ENCODE measurements at places on chromosomes 7 and 10. TPM values are rescaled to one million over a fixed set of nuclear protein-coding genes. Genes with fewer than 3 reads are reported as not detected.

Gene TRIP6
- total RNA-seq, result 61.1 TPM

Gene SDK1
- 1.0 TPM for total RNA-seq

Gene STRIP2
- 3.4 TPM for total RNA-seq

Gene LBX1
- total RNA-seq, result not detected

Gene USP54
- total RNA-seq, result 44.8 TPM

Gene LIPK
- total RNA-seq, result 3.3 TPM

Gene HGF
- 0.76 TPM for total RNA-seq

Data from esophagus mucosa (tissue), 1 donor.